ENCODE measurements at places on chromosomes 11 and 22.
A peak's percentile ranks its signal among the peaks of the same experiment; 100 is the strongest.

GRCh38 chr22:27874185-27874584 lies 44.9 kb downstream of the PITPNB start:
- no peak for DNase-seq

DNA sequence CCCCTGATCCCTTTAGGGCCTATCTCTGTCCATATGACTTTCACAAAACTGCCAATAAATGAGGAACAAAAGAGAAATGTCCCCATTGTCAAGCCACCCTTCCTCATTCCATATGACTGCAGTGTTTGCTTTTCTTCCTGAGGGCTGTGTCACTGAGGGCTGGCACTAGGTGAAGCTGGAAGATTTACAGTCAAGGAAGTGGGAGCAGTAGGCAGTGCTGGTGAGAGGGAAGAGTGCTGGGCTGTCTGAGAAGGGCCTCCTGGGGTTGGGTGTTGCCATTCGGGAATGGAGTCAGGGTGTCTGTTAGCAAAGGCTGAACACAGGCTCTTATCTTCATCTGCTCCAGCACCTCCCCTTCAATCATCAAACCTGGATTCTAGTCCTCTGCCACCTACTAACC lies 30.9 kb downstream of the INSC start:
- no peak for DNase-seq

DNA sequence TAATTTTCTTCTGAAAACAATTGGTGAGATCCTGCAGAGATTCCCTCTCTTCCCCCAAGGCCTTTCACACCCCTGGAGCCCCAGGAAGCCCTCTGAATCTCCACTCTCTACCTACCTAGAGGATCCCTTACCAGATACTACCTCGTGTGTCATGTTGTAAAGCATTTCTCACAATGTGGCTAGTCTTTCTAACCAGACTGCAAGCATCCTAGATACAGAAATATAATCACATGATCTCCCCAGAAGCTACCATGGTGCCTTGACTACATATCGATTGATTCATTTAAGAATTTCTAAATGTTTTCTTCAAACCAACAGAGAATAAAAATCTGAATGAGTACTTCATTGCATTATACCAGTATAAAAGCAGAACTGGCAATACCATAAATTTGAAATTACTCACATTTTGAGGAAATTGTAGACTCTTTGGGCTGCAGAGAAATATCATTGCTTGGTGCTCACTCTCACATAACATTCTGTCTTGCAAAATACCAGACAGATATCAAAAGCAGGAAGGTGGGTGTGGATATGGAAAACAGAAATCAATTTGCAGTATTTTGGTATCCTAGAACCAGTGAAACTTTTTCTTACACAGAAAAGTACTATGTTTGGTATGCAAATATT lies 113.5 kb downstream of the MAML2 start:
- no peak for DNase-seq

DNA sequence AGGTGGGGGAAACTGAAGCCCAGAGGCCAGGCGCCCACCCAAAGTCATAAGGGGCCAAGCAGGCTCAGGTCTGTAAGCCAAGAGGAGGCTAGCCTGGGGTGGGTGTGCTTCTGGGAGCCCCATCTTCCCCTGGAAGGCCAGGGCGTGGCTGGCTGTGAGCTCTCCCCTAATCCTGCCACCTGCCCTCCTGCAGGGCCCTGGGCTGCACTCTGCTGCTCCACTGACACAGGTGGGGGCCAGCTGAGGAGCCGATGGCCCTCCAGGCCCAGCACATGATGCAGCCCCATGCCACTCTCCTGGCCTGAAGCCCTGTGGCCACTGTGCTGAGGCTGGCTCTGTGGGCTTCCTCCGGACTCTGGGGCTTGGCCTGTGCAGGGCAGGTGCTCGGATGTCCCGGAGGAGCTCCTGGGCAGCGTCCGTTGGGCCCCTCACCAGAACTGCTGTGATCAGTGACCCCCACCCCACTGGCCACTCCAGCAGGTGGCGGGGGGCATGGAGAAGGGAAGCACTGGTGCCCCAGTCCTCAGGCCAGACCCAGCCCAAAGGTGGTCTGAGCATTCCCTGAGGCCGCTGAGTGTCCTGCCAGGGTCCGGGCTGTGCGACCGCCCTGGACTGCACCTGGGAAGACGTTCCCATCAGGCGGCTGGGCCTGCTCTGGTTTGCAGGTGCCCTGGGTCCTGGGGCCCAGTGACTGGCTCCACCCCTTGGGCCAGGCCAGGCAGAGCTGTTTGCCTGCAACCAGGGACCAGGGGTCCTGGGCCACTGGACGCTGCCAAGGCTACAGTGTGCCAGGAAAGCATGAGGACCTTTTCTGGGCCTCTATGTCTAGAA lies 8.5 kb downstream of the PIM3 start:
- no peak for DNase-seq

DNA sequence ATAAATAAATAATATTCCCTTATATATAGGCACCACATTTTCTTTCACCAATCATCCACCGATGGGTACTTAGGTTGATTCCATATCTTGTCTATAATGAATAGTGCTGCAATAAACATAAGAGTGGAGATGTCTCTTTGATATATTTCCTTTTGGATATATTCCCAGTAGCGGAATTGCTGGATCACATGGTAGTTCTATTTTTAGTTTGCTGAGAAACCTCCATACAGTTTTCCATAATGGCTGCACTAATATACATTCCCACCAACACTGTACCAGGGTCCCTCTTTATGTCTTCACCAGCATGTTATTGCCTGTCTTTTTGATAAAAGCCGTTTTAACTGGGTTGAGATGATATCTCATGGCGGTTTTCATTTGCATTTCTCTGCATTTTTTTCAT lies 23.6 kb downstream of the PAMR1 start:
- no peak for DNase-seq

DNA sequence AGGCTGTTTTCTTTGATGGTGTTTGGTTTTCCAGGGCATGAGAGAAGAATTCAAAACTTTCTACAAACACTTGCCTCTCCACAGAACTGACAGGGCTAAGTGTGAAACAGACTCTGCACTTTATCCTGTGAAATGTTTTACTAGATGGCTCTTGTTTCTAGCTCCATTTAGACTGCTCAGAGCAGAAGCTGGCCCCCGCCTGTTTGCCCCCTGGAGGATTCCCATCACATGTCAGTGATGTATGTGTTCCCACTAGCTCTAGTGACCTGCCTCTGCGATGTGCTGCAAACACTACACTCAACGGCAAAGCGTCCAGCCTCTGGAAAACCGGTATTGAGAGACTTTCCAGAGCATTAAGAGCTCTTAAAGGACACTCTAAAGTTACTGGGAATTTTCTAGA lies 41.4 kb upstream of the PCF11 start:
- no peak for DNase-seq

DNA sequence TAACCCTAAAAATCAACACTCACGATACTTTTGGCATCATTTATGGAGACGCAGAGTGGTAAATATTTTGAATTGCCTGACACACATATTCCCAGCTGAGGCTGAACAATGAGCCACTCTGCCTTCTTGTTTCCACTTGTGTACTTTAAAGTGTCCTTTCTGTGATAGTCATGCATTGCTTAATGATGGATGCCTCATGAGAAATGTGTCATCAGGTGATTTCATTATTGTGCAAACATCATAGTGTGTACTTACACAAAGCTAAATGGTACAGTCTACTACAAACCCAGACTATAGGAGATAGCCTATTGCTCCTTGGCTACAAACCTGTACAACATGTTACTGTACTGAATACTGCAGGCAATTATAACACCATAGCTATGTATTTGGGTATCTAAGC lies 44.2 kb downstream of the MRE11 start:
- DNase-seq: peak; percentile 77

GRCh38 chr22:19686946-19687345 lies 27.4 kb upstream of the SEPTIN5 start:
- no peak for DNase-seq

DNA sequence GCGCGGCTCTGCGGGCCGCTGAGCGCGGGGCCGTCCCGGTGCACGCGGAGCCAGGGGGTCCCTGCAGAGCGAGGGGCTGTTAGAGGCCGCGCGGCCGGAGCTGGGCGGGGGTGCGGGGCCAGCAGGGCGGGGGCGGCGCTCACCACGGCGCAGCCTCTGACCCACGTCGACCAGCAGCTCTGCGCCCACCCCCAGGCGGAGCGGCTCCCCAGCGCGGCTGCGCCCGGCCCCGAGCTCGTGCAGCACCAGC lies 385 bp upstream of the SCO2 start:
- no peak for DNase-seq

GRCh38 chr11:908273-908672 lies 2.3 kb downstream of the CHID1 start:
- no peak for DNase-seq

DNA sequence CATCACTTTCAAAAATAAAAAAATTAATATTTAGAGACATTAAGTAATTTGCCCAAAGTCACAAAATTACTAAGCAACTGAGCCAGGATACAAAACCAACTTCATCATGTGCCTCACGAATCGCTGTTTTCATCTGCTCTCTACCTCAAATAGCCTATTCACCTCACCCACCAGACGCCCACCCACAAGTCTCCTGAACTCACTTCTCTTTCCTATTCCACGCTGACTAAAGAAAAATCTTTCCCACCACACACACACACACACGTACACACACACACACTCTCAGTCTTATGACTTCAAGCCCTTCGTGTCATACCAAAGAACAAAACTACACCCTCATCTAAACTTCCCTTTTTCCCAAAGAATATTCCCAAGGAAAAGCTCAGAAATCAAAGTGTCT lies 2.2 kb downstream of the OR8B12 start:
- no peak for DNase-seq

- peak; percentile 42 for DNase-seq
Measured at GRCh38 chr11:16881074-16881709, 133.0 kb downstream of the PLEKHA7 start.

DNA sequence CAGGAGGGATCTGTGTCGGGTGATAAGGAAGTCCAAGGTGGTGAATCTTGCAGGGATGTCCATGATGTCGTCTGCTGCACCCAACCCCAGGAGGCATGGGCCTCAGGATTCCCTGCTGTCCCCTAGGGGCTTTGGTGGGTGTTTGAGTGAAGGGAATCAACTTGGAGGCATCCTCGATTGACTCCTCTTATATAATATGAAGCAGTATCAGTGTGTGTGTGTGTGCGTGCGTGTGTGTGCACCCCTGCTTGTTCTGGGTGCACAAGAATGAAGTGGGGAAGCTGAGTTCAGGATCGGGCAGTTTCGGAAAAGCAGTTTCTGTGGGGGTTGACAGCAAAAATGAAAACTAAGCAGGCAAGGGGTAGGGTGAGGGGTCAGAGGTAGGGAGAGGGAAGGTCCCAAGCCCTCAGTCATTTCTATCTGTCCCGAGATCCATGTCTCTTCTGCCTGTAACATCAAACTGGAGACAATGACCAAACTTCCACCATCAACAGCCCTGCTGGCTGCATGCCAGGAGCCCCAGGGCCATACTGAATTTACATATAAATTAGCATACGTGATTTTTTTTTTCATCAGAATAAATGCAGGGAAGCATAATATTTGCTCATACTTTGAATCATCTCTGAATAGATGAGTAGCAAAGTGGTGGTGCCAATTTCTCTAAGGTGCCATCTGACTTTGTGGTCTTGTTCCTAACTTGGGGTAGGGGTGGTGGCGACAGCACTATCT lies 2.0 kb downstream of the NTM start:
- DNase-seq: no peak

GRCh38 chr22:23057331-23057730 lies 13.0 kb upstream of the GNAZ start:
- no peak for DNase-seq

DNA sequence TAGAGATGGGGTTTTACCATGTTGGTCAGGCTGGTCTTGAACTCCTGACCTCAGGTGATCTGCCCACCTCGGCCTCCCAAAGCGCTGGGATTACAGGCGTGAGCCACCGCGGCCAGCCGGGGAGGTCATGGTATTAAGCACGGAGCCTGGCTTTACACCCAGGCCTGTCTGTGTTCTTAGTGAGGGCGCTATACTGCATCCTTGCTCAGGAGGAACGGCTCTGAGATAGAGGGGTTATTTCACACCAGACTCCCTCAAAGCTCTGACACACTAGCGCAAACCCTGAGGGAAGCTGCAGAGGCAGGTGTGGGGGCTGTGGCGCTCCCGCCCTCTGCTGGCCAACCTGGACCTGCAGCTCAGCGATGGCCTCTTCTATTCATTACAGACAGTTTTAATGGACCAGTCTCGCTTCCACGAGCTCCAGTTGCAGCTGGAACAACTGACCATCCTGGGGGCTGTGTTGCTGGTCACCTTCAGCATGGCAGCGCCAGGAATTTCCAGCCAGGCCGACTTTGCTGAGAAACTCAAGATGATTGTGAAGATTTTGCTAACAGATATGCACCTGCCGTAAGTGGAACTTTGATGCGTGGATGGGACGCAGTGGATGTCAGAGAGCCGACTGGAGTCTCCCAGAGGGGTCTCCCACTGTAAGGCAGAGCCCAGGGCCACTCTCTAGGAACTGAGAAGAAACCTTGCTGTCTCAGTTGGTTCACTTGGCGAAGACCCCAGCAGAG lies 26.2 kb downstream of the TCP11L1 start:
- peak; percentile 57 for DNase-seq

DNA sequence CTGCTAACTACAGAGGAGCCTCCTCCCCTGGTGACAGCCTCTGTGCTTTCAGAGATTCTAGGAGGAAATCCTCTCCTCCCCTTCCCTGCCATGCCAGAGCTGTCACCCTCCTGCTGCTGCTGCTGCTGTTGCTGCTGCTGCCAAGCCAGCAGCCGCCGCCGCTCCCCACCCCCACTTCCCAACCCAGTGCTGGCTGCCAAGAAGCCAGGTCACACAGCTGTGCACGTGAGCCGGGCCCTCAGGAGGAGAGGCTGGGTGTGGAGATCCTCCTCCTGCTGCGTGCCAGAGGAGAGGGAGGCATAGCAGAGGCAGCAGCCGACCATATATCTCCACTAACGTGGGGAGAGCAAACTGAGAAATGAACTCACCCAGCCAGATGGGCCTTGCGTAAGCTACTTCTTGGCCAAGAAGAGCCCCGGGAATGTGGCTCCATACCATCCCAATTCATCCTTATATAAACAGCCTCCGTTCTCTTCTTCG lies 12.4 kb downstream of the CRY2 start:
- DNase-seq: peak; percentile 100

GRCh38 chr11:22456993-22457762 lies 119.0 kb downstream of the SLC17A6 start:
- no peak for DNase-seq

DNA sequence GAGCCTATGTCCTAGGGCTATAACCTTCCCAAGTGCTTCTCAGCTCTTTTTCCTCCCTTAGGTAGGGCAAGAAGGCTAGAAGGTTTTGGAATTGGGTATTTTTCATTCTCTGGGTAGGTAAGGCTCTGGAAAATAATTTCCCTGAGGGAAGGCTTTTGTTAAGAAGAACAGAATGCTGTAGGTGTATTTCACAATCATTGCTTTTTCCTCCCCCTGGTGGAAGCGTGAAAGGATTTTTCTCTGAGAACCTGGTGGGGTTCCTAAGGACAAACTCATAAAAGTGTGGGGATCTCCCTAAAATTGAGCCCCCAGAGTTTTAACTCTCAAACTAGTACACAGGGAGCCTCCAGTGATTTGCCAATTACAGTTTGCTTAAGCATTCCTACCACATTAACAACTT lies 41.1 kb upstream of the NARS2 start:
- no peak for DNase-seq

DNA sequence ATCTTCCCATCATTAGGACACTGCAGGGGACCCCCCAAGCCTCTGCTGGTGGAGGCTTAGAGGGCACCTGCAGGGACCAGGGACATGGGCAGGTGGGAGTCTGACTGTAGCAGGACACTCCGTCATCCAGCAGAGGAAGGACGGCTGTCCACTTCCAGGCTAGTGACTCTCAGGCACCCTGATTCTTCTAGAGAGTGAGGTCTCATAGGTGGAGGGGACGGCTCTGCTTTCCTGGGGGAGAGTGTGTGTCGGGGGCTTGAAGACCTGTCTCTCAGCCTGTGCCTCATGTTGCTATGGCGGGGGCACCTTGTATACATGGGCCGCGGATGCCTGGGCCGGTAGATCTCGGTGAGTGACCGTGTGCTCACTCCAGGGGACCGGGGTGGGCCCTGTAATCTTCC lies 1116.6 kb downstream of the BRD1 start:
- DNase-seq: no peak

All from AG10803 (cell line).